Stimulated activated CD8-positive, alpha-beta memory T cell treated with anti-CD3 and anti-CD28 coated beads, Interleukin-7, amount 100 ng/mL, for 1 hour (primary cell): ENCODE measurements at places on chromosomes 6 and 20.

DNA sequence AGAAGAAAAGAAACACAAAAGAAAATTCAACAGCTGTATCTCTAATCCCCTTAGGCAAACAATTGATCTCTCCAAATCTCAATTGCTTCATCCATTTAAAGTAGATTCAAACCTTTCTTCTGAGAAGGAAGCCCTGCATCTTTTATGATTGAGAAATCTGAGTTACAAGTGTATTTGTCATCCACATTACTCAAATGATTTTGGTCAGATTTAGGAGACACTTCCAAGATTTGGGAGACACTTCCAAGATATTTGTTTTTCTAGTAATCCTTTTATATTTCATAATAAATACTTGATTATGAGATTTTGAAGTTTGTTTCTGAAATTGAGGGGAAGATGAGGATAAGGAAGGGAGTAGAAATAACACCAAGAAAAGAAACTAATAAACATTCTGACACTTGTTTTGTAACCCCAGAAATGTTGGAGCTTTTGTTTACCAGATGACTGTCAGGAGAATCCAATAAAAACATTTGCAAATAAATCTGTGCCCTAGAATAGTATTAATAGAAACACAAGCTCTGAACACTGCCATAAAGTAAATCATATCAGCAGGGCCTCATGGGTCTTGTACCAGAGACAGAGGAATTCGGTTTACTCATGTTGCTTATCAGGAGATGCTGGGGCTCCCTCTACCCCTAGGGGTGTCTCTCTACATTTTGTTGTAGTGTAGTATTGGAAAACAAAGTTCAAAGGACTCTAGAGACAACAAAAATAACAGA, 314.3 kb upstream of the NT5E start:
- no peak for DNase-seq

DNA sequence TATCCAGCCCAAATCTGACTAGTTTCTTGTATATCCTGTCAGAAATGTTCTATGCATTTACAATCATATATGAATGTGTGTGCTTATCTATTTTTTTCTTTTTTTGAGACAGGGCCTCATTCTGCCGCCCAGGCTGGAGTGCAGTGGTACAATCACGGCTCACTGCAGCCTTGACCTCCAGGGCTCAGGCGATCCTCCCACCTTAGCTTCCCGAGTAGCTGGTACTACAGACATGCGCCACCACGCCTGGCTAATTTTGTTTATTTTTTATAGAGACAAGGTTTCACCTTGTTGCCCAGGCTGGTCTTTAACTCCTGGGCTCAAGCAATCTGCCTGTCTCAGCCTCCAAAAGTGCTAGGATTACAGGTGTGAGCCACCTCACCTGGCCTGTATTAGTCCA, 3.0 kb upstream of the RAB44 start:
- DNase-seq = no peak

DNA sequence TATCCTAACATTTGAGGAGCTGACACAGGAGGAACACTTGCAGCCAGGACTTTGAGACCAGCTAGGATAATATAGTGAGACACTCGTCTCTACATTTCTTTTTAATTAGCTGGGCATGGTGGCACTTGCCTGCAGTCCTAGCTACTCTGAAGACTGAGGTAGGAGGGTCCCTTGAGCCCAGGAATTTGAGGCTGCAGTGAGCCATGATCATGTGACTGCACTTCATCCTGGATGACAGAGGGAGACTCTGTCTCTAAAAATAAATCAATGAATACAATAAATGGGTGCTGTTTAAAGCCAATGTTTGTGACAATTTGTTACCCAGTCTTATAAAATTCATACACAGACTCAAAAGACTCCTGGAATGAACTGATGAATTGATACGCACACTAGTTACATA, 1.8 kb upstream of the HLA-G start:
- DNase-seq = no peak

DNA sequence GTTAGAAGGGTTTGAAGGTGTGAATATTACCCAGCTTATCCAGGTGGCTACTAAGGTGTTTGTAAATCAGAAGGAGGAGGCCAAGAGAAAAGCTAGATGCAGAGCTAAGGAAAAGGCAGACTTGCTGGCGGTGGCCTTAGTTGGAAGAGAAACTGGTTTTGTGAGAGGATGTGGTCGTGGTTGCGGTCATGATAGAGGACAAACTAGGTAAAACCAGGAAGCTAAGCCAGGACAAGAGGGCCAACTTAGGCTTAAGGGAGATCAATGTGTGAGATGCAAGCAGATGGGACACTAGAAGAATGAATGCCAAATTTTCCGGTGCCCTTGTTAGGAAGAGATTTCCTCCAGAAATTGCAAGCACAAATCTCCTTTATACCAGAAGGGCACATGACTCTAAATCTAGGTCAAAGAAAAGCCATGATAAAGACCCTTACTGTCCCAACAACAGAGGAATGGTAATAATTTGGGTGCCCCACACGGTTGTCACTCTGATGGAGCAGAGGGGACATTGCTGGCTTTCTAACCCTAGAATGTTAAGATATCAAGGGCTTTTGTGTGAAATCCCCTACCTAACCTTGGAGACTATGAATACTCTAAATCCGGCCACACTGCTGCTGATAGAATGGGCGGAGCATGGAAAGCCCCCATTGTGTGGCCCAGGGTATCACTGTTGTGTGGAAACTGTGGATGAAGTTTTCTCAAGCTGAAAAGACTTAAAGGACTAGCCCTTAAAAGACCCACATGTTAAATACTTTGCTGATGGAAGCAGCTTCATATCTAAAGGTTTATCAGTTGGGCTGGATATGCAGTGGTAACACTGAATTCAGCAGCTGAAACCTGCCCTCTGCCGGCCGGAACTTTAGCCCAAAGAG, 7.8 kb downstream of the IL22RA2 start:
- DNase-seq = peak; percentile 7

- DNase-seq = no peak
Observed at GRCh38 chr20:53935344-53936084, 134.9 kb downstream of the BCAS1 start.

GRCh38 chr6:105781248-105781647, 304.9 kb upstream of the PRDM1 start:
- DNase-seq = no peak

GRCh38 chr6:37262446-37263026, 4.6 kb upstream of the TMEM217 start:
- DNase-seq = no peak

DNA sequence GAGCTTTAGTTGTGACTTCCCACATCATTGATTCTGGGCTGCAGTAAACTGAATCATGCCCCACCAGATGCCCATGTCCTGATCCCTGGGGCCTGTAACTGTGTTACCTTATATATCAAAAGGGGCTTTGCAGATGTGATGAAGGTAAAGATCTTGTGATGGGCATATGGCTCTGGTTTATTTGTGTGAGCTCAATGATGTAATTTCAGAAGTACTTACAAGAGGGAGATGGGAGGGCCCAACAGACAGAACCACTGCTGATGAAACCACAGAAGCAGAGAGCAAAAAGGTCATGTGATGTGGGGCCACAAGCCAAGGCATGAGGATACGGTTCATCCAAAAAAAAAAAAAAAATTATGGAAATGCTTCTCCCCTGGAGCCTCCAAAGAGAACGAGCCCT, 118.7 kb downstream of the TOX2 start:
- no peak for DNase-seq

- no peak for DNase-seq
Observed at GRCh38 chr6:62357835-62358234, 71.8 kb upstream of the KHDRBS2 start.

DNA sequence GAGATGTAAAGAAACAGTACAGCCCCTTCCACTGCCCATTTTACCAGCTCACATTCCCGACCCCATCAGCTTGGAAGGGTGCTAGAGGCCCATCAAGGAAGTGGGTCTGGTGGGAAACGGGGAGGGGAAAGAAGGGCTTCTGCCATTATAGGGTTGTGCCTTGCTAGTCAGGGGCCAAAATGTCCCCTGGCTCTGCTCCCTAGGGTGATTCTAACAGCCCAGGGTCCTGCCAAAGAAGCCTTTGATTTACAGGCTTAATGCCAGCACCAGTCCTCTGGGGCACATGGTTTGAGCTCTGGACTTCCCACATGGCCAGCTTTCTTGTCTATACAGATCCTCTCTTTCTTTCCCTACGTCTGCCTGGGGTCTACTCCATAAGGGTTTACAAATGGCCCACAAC, 10.6 kb upstream of the ZNF76 start:
- no peak for DNase-seq

DNA sequence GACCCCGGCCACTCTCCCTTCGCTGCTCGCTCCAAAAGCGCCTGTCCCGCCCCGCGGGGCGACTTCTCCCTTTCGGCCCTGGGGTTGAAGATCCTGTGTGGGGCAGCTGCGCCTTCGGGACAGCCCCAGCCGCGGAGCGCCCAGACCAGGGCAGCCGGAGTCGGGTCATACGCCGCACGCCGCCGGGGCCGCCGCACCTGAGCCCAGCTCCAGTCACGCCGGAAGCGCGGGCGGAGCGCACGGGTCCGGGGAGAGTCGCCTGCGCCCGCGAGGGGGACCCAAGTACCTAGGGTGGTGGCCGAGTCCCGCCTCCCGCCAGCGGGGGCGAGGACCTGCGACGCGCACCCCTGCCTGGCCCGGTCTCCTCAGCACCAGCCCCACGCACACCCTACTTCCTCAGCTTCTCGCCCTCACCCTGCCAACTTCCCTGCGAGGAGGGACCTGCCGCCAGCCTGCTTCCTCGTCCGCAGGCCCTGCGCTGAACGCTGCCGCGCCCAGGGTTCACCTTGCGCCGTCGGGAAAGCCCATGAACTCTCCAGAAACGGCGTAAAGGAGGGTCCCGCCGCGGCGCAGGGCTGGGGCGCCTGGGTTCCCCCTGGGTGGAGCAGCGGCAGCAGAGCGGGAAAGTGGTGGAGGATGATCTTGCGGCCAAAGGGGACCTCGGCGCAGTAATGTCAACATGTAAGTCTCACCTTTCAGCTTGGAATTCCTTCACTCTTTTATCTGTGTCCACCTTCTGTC, at the start of gene ADGRG6:
ADGRG6 (plus strand) TSS at position 357 of the 741 bp plus-strand sequence; CDS start at position 680, 323 bp downstream.
- no peak for DNase-seq

DNA sequence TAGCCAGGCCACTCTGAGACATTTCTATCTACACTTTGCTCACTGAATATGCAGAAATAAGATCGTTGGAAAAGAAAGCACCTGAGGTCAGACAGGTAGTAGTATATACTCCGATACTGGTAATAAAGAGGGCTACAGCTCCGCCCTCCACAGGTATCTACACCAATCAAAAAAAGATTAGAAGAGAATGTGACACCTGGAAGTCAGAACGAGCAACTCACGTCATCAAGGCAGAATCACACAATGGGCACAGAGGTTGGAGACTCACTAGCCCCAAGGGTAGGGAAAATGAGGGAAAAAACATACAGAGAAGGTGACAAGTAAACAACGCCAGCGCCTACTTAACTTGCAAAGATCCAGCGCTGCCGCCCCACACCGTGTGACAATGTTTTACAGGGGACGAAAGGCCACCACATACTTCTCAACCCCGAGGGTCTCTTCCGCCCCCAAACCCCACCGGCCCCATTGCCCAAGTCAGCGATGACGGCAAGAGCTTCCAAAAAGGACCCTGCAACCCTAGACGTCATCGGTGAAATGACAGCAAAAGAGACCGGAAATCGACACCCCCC, 653 bp downstream of the LMBRD1 start:
- DNase-seq = peak; percentile 4
